ENCODE measurements at places on chromosomes 3 and 15. TPM values are rescaled to one million over a fixed set of nuclear protein-coding genes. Genes with fewer than 3 reads are reported as not detected.

PODXL2 gene
- 1.4 TPM for total RNA-seq

ITGA11 gene
- total RNA-seq, result 32.6 TPM

GHSR gene
- not detected for total RNA-seq

CNTN3 gene
- total RNA-seq, result 3.4 TPM

COMMD2 gene
- 18.0 TPM for total RNA-seq

TMEM42 gene
- total RNA-seq, result 8.8 TPM

GCHFR gene
- 8.1 TPM for total RNA-seq

CAMKV gene
- total RNA-seq, result not detected

TMEM266 gene
- not detected for total RNA-seq

GPR171 gene
- 0.24 TPM for total RNA-seq

SAMD7 gene
- not detected for total RNA-seq

LXN gene
- total RNA-seq, result 3.9 TPM

TMIE gene
- 0.89 TPM for total RNA-seq

WWTR1 gene
- 42.6 TPM for total RNA-seq

SRGAP3 gene
- 6.1 TPM for total RNA-seq

GOLGA8K gene
- total RNA-seq, result not detected

NR2F2 gene
- total RNA-seq, result 14.2 TPM

CPNE9 gene
- total RNA-seq, result not detected

DNASE1L3 gene
- total RNA-seq, result 2.1 TPM

EFHB gene
- not detected for total RNA-seq

ACOX2 gene
- 33.4 TPM for total RNA-seq

SLC9C1 gene
- 0.95 TPM for total RNA-seq

NEK10 gene
- 9.8 TPM for total RNA-seq

C3orf70 gene
- 2.0 TPM for total RNA-seq

EXD1 gene
- not detected for total RNA-seq

PRTG gene
- total RNA-seq, result 0.43 TPM

FBLN2 gene
- 81.1 TPM for total RNA-seq

HRG gene
- not detected for total RNA-seq

THSD4 gene
- 73.1 TPM for total RNA-seq

ANKRD34C gene
- total RNA-seq, result 0.11 TPM

THRB gene
- 25.9 TPM for total RNA-seq

MNS1 gene
- total RNA-seq, result 1.0 TPM

CHST2 gene
- 1.9 TPM for total RNA-seq

PLA2G4D gene
- total RNA-seq, result not detected

FBXL22 gene
- total RNA-seq, result 33.2 TPM

FBXL2 gene
- total RNA-seq, result 1.6 TPM

HYAL1 gene
- total RNA-seq, result 70.1 TPM

GUCA1C gene
- total RNA-seq, result not detected

GOLGA8S gene
- total RNA-seq, result 0.30 TPM

CEP70 gene
- 21.6 TPM for total RNA-seq

AGBL1 gene
- total RNA-seq, result not detected

HCLS1 gene
- 13.9 TPM for total RNA-seq

Measured in Right ventricle myocardium inferior (tissue), 1 donor.